ENCODE measurements at places on chromosomes 6 and 20.
A peak's percentile ranks its signal among the peaks of the same experiment; 100 is the strongest.

GRCh38 chr6:165685302-165685701, 22.3 kb upstream of the PDE10A start:
- no peak for DNase-seq

DNA sequence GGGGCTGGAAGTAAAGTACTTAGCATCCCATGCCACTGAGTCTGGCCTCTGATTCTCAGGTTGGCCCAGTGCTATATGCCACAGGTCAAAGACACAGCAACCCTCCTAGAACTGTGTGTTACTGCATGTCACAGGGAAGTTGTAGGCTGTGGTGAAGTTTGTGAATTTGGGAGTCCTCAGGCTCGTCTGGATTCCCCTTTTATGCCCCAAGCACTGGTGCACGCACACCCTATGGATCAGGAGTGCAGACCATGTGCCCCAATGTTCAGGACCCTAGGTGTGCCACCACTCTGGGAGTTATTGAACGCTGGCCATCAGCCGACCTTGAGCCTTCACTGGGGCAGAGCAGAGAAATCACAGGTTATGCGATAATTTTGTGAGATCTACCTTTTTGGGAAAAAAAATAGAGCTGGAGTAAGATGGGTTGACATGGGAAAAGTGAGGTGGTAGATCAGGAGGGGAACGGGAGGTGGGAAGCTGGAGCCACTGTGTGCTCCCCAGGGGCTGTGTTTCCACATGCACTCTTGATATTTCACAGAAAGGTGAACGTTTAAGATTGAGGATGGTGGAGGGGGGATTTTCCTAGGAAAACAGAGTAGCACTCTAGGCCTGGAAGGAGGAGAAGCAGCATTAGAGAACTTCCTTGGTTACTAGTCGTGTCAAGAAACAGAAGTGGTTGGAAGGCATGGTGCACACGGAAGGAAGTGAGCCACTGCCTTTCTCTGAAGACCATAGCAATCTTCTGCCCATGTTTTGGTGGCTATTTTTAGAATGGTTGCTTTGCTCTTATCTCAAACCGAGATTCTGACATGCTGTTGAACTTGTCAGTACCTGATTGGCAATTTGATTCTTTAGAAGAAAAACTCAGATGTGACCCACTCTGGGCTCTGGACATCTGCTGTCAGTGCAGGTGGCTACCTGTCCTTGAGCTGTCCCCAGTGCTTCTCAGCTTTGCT, 44.1 kb downstream of the DUSP22 start:
- no peak for DNase-seq

GRCh38 chr6:132686531-132686930, 27.3 kb downstream of the VNN1 start:
- DNase-seq = no peak

DNA sequence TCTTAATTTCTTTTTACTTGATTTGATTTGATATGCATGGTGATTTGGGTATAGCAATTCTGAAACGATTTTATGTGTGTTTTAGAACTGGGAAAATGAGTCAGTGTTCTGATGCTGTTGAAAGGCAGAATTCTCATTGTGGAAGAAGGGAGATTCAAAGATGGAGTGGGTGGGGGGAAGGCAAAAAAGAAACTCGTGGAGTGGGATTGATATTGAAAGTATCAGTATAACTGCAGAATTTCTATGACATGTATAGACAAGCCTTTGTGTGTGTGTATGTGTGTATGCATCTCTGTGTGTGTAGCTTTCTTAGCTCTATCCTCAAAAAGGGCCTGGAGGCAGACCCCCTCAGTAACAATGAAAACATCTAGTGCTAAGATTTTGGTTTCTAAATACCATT, 184.3 kb upstream of the OLIG3 start:
- DNase-seq = no peak

DNA sequence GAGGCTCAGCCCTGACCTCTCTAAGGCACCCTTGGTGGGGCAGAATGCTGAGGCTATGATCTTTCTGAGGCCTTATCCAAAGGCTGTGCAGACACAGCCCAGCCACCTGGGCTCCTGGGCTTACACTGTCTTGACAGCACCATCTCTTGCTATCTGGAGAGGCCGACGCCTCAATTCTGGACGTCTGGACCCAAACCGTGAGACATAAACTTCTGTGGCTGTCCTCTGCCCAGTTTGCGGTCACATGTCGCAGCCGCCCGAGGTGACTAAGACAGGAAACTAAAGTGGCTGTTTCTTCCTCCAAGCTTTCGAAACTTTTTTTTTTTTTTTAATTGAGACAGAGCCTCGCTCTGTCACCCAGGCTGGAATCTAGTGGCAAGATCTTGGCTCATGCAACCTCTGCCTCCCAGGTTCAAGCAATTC, 49.3 kb downstream of the PRR18 start:
- no peak for DNase-seq

DNA sequence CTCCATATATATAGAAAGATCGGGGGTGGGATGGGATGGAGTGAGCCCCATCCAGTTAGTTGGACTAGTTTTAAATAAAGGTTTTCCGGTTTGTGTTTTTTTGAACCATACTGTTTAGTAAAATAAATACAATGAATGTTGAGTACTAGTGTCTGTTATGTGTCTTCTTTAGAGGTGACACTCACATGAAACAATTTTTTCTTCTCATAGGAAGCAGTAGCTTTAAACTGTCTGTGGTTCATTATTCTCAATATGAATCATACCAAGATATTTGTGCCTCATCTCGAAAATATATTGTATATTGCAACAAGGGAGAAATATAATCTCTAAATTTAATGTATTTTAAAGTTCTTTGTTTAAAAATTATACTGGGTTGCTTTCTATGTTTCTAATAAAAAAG, 33.4 kb downstream of the HSF2 start:
- no peak for DNase-seq

GRCh38 chr20:31505903-31506302, 8.3 kb upstream of the HM13 start:
- no peak for DNase-seq

- no peak for DNase-seq
Measured at GRCh38 chr6:90333928-90334327, 37.3 kb upstream of the BACH2 start.

DNA sequence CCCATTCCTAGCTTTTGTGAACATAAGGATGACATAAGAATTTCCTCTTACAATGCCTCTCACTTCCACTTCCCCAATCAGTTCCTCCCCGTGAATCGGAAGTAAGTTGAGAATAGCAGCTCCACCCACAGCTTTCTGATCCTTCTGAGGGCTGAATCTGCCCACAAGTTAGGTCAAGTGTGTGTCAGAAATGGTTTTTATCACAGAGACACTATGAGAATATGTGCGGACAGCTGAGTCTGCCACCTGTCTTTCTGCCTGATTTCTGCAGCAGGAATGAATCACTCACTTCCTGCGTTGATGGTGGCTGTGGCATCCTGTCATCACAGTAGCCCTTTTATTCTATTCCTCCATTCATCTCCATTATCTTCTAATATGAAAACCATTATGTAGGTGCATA, 70.2 kb downstream of the RIN2 start:
- no peak for DNase-seq

GRCh38 chr20:38260378-38261053, at the start of gene KIAA1755:
TSS of gene KIAA1755 (minus strand) at chr20:38260735. CDS start at chr20:38260500, 235 bp downstream.
- DNase-seq = no peak

GRCh38 chr6:7813193-7813592, 87.3 kb downstream of the BMP6 start:
- no peak for DNase-seq

- DNase-seq = no peak
Measured at GRCh38 chr6:168372889-168373288, 53.3 kb upstream of the DACT2 start.

GRCh38 chr6:44166116-44166515, 7.5 kb downstream of the CAPN11 start:
- DNase-seq = no peak

DNA sequence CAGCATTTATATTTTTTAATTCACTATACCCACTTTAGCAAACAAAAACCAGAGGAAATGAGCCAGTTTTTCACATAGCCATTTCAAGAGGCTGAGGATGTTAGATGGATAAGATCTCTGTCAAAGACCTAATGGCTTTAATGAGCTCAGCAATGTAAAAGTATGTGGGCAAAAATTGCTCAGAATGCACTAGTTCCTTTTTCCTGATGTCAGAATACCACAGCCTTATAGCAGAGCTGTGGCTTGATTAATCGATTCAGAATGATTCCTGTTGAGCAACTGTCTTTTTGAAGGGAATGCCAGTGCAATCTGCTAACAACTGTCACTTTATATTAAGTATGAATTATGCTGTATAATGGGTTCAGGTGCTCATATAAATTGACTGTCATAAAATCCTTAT, 100.6 kb upstream of the HIVEP1 start:
- DNase-seq = no peak

- no peak for DNase-seq
Measured at GRCh38 chr6:133880896-133881295, 8.0 kb upstream of the TCF21 start.

DNA sequence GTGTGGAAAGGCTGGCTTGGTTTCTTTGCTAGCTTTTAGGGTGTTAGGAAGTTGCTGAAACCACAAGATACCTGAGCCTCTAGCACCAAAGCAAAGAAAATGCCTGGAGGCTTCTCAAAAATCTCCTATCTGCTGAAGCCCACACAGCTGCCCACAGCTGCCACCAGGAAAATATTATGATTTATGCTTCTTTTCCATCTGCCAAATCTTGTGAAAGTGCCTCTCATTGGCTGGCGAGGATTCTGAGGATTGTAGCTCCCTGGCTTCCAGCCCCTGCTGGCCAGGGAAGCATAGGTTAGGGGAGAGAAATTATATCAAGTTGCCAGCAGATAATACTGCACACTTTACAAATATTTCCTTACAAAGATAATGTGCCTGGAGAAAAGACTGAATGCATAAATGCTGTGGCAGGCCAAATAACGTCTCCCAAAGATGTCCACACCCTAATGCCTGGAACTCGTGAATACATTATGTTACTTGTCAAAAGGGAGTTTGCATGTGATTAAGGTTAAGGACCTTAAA, 98.4 kb downstream of the MRPL14 start:
- DNase-seq = no peak

DNA sequence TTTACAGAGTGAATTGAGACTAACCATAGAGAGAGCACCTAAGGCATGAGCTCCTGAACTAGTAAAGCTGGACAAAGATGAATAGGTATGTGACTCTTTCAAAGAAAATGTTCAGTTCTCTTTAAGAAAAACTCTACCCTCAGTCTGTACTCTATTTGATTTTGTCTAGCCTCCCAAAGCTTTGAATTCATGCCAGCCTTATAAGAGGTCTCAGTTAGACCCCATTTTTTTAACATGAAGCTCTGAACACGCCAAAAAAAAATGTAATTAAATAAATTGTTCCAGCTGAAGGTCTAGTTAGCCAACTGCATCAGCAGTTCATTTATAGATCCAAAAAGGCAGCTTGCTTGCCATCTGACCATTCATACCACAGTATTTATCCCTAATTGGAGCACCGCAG, 71.6 kb downstream of the COL9A1 start:
- DNase-seq = no peak

DNA sequence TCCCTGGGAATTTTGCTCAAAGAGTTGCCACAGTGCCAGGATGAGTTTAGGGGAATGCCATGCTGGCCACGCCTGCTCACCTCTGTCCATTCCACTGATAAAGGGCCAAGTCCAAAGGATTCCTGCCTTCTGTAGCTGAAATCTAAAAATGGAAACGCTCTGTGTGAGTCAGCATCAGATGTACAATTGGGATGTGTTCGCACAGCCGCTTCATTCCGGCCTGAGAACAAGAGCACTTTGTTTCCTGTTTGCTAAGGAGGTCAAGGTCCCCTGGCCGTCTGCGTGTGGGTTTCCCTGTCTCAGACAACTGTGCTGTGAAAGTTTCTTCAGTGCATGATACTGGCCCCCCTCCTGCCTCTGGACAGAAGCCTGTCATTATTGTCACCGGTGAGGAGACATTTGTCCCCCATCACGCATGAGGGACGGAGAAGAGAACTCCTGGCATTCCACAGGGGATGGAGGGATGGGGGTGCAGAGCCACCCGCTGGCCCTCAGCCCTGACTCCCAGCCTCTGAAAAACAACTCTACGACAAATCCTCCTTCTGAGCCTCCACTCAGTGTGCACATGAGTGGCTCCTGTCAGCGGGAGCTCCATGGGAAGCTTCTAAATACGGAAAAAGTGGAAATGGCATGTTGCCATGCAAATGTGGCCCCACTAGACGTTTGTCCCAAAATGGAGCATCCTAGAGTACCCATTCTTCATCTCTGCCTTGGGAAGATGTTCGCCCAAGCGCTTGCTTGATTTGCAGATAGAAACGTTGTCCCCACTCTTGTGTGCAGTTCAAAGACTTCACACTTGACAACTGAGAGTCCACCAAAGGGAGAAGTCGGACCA, 143.5 kb upstream of the AFDN start:
- DNase-seq = no peak

DNA sequence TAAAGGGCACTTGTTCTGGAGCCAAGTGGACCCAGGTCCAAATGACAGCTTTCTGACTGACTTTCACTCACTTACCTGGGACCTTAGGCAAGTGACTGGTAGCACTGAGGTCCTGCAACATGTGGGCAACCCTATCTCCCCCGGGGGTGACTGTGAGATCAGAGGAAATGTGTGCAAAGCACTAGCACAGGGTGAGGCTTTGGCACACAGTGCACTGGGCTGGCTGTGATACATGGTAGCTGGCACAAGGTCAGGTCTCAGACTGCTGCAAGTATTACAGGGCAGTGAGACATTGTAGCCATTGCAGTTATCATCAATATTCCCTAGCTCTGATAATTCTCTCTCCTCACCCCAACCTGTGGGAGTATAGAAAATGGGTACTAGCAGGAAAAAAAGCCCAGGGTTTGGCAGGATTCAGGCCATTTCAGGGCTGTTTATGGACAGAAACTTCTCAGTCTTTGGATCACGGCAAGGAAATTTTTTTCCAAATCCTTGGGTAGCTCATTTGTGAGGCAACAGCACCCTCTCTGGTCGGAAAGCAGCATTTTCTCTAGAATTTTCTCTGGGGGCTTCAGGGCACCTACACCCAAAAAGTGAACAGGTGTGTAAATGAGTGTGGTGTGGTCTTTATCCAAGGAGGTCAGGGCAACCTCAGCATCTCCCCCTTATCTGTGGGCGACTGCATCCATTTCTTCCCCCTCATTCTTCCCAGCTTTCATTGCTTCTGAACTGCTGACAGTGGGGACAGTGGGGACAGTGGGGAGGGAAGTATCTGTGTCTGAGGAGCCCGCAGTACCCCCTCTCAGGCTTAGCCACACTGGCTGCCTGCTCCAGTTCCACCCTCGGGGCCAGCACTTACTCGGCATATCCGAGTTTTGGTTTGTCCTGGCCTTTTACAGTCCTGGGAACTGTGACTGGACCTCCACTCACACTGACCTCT, 148.7 kb upstream of the PHACTR3 start:
- peak; percentile 40 for DNase-seq

DNA sequence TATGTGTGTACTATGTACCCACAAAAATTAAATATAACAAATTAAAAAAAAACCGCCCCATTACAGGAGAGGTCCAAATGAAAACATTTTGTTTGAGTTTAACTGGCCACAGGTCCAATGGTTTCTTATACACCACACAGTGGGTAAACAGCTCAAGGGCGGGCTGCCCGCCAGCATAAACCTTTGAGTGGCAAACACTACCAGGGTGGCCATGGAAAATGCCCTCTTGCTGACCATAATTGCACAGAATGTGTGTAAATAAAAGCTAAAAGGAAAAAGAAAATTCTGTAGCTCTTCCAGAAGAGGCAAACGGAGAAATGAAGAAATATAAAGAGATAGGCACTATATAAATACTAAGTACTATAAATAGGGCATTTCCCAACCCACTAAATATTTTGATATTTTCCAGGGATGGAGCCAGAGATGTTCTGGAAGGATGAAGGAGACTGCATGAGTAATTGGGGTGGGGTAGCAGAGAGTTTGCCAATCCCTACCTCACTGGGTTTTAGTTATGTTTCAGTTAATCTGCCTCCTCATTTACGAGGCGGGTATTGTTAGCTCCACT, 1.1 kb upstream of the CDC5L start:
- DNase-seq = no peak
